Germinal center (tissue), 1 donor: ENCODE measurements at places on chromosomes 2 and 18.
A peak's percentile ranks its signal among the peaks of the same experiment; 100 is the strongest.

- DNase-seq = no peak
Measured at GRCh38 chr2:72127401-72128058, 20.1 kb downstream of the CYP26B1 start.

DNA sequence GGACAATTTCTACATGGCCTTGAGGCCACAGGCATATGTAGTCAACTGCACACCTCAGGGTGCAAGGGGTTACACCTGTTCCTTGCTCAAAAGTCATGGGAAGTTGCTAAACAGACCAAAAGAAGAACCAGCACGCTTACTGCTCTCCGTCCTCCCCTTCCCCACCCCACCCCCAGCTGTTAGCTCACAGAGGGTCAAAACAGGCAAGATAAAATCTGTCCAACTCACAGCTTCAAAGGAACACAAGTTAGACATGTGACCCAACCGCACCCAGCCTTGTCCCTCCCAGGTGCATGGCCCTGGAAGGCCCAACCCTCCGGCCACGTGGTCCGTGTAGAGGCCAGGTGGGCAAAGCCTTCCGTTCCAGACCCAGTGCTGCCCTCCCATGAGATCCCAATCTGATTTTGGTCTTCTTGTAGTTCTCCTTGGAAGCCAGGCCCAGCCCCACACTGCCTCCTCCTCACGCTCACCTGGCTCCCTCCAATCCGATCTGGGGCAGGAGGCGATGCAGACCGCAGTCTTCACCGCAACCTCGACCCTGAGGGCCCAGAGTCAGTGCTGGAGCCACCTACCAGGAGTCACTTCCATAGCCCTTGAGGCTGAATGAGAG is 14.5 kb upstream of the ASPRV1 start:
- DNase-seq = no peak

- no peak for DNase-seq
Measured at GRCh38 chr18:47413327-47413726, 161.9 kb upstream of the SKOR2 start.

- DNase-seq = no peak
Measured at GRCh38 chr2:10145519-10146357, 23.2 kb downstream of the RRM2 start.

DNA sequence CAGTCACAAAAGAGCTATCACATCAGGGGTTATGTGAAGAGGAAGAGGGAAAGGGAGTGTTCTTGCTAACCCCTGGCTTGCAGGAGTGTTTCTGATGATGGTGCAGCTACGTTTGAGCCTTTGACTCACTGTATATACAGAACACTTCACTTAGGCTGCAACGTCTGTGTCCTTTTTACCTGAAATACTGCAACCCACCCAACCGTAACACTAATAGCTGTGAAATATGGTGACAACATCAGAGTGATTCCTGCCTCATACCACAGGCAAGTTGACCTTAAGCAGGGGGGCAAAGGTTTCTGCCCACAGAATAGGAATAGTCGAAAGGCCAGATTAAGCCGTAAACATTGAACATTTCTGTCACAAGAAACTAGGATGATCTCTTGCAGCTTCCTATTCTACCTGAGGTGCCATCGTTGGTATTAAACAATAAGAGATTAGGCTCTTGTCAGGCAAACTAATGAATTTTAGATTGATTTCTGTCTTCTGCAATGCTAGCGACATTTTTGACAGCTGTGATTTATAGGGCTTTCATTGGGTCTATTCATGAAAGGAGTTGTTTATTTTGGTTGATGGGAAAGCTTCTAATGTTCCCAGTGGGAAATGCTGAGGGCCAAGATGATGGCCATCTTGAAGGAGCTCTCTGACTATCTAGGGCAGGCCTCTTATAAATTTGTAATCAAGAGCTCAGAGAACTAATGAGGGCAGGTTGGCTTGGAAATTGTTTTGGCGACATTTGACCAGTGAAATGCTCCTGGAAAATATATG is 316.8 kb downstream of the PIK3C3 start:
- no peak for DNase-seq

- no peak for DNase-seq
Measured at GRCh38 chr2:122105171-122105876, 349.9 kb downstream of the TSN start.

GRCh38 chr2:74619651-74620297 is 28.4 kb downstream of the M1AP start:
- no peak for DNase-seq

GRCh38 chr18:43681661-43682060 is 404.4 kb upstream of the SYT4 start:
- DNase-seq = no peak

DNA sequence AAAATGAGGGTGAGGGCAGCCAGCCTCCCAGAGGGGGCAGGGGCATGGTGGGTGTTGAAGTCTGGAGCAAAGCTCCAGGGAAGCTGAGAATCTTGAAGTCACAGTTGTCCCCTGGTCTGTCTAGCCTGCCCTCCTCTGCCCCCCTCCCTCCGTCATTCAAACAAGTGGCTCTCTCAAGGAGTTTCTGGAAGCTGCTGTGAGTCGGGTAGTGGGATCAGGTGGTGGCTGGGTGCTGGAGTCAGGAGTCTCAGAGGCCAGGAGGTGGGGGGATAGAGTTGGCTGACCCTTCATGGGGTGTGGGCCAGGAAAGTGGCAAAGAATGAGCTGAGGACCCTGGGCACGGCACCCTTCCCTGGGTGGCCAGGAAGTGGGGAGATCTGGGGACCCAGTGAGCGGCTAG is 495 bp upstream of the ASIC4 start:
- DNase-seq = no peak

GRCh38 chr2:11102466-11102865 is 52.8 kb upstream of the SLC66A3 start:
- no peak for DNase-seq

GRCh38 chr18:43650426-43650825 is 373.1 kb upstream of the SYT4 start:
- no peak for DNase-seq

DNA sequence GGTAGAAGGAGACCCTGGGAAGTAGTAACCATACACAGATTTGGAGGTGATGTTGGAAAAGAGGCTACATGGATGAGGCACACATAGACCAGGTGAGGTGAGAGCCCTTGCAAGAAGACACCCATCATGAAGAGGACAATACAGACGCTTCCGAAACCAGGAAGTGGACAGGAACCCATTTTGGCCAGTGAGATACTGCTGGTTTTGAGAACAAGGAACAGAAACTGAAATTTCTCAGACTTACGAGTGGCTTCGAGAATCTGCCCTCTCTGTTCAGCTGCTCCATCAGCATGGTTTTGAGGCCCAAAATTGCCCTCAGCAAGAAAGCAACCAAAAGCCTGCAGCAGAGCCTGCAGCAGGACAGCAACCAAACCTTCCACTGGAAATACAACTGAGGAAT is 479.1 kb upstream of the NRXN1 start:
- DNase-seq = no peak

GRCh38 chr2:99921903-99922302 is 220.5 kb downstream of the AFF3 start:
- no peak for DNase-seq

DNA sequence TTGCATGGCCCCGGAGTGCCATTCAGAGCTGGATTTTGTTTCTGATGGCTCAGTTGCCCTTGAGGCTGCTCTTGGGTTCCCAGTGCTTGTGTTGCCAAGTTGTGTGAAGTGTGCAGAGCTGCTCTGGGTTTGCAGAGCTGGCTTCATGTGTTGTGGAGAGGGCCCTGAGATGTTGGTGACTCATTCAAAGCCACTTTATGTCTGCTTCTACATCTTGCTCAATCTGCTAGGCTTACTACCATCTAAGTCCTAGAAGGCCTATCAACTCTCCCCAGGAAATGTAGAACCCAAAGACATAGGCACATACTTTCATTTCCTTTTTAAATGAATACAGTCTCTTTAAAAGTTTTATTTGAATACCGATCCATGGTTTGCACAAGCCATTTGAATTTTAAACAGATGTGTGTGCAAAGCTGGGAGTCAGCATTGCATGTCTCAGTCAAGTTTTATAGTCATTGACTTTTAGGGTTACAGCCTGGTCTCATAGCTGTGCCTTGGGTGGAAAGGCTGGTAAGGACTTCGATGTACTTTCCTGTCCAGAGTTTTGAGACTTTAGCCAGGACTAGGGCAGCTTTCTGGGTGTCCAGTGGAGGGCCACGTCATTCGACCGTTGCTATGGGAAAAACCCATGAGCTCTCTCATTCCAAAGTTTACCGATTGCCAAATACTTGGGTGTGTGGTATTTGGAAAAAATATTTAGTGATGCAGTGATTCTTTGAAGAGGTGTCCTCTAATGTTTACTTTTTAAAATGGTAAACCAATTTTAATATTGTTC is 105.0 kb downstream of the LTBP1 start:
- DNase-seq = peak; percentile 21

GRCh38 chr2:181124497-181124896 is 144.1 kb downstream of the UBE2E3 start:
- no peak for DNase-seq

- DNase-seq = no peak
Measured at GRCh38 chr18:75249672-75250470, 39.3 kb downstream of the TSHZ1 start.

- no peak for DNase-seq
Measured at GRCh38 chr2:16950436-16950835, 284.8 kb upstream of the CYRIA start.

DNA sequence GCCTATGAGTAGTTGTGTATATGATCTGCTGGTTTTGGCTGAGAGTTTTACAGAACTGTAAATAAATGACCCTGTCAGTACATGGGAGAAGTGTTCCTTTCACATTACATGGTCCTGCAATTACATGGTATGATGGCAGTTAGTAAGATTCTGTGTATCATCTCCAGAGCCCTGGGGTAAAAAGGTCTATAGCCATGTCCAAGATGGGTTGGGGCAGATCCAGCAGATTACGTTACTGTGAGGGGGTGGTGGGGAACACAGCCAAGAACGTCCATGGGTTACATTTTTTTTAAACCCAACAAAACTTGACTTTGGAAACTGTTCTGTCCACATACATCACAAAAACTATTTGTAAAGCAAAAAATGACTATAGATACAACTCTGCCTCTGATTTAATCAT is 64.2 kb upstream of the LMAN1 start:
- no peak for DNase-seq

DNA sequence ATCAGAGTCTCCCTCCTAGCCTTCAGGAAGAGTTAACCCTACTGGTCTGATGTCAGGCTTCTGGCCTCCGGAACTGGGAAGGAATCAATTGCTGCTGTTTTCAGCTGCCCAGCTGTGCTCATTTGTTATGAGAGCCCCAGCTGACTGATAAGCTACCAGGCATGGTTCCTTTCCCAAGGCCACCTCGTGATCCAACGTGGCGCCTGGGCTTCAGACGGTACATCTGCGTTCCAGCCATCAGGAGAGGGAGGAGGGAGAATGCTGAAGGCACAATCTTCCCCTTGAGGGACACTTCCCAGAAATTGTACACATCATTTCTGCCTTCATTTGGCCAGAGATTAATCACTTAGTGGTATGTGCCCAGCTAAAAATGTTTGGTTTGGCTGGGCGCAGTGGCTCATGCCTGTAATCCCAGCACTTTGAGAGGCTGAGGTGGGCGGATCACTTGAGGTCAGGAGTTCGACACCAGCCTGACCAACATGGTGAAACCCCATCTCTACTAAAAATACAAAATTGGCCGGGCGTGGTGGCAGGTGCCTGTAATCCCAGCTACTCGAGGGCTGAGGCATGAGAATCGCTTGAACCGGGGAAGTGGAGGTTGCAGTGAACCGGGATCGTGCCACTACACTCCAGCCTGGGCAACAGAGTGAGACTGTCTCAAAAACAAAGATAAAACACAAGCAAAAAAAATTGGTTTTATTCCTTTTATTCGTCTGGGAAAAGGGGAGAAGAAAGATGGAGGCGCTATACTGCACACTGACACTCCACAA is 10.5 kb upstream of the ARMC9 start:
- DNase-seq = no peak

- DNase-seq = no peak
Measured at GRCh38 chr2:146523196-146523595, 1321.6 kb upstream of the ACVR2A start.

- peak; percentile 53 for DNase-seq
Measured at GRCh38 chr2:88159955-88160415, 10.2 kb upstream of the THNSL2 start.

- no peak for DNase-seq
Measured at GRCh38 chr2:200976710-200977109, 13.2 kb upstream of the ORC2 start.

- DNase-seq = peak; percentile 38
Measured at GRCh38 chr2:230713331-230714135, 891 bp downstream of the CAB39 start.

GRCh38 chr2:217327953-217328621 is 468.2 kb upstream of the TNP1 start:
- no peak for DNase-seq

- no peak for DNase-seq
Measured at GRCh38 chr2:75454241-75454620, 106.5 kb downstream of the EVA1A start.

GRCh38 chr2:174122185-174122584 is 126.1 kb downstream of the OLA1 start:
- no peak for DNase-seq

- no peak for DNase-seq
Measured at GRCh38 chr2:41621563-41621962, 426.3 kb upstream of the PKDCC start.

- DNase-seq = no peak
Measured at GRCh38 chr2:139048017-139048416, 267.8 kb upstream of the NXPH2 start.

DNA sequence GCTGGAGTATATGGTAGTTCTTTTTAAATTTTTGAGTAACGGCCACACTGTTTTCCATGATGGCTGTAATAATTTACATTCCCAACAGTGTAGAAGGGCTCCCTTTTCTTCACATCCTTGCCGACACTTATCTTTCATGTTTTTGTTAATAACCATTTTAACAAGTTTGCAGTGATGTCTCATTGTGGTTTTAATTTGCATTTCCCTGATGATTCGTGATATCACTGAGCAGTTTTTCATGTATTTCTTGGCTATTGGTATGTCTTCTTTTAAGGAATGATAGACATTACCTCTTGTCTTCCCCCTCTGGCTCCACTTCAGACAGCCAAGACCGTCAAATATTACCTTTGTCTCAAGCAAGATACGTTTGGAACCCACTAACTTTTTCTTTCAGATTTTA is 371.1 kb upstream of the NRP2 start:
- DNase-seq = no peak

GRCh38 chr2:133571249-133571648 is 3.0 kb upstream of the NCKAP5 start:
- no peak for DNase-seq

DNA sequence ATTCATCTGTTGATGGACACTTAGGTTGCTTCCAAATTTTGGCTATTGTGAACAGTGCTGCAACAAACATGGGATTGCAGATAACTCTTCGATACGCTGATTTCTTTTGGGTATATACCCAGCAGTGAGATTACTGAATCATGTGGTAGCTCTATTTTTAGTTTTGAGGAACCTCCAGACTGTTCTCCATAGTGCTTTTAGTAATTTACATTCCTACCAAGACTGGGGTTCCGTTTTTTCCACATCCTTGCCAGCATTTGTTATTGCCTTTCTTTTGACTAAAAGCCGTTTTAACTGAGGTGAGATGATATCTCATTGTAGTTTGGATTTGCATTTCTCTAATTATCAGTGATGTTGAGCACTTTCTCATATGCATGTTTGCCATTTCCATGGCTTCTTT is 200.3 kb downstream of the MBD5 start:
- DNase-seq = no peak

GRCh38 chr2:235551965-235552364 is 58.1 kb downstream of the AGAP1 start:
- no peak for DNase-seq
